ENCODE measurements at places on chromosomes 11 and 22.
A peak's percentile ranks its signal among the peaks of the same experiment; 100 is the strongest.

GRCh38 chr22:48257685-48258055 lies 1495.2 kb downstream of the TBC1D22A start:
- peak; percentile 8 for DNase-seq

DNA sequence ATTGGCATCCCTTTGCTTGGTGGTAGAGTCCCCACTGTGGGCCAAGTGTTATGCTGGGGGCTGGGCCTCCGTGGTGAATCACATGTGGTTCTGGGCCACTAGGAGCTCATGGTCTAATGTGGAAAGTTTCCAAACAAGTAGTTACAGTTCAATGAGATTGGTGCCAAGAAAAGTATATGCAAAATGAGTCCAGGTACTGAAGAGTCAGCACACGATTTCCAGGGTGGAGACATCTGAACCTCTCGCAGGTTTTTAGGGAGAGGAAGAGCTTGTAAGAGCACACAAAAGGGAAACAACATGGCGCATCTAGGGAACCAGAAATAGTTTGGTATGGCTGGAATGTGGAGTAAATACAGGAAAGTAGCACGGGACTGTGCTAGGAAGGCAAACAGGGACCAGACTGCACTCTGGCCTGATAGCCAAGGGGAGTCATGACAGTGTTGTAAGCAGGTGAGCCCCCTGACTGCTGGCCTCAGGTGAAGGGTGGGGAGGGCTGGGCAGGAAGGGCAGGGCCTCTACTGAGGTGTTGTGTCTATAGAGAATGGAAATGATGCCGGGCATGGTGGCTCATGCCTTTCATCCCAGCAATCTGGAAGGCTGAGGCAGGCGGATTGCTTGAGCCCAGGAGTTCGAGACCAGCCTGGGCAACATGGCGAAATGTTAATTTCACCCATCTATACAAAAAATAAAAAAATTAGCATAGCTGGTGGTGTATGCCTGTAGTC lies 12.6 kb downstream of the POLR2F start:
- DNase-seq: no peak

GRCh38 chr11:23455321-23455891 lies 595.1 kb upstream of the CCDC179 start:
- DNase-seq: no peak

- DNase-seq: peak; percentile 92
These were observed 122.4 kb downstream of the WT1 start for GRCh38 chr11:32312865-32313403.

DNA sequence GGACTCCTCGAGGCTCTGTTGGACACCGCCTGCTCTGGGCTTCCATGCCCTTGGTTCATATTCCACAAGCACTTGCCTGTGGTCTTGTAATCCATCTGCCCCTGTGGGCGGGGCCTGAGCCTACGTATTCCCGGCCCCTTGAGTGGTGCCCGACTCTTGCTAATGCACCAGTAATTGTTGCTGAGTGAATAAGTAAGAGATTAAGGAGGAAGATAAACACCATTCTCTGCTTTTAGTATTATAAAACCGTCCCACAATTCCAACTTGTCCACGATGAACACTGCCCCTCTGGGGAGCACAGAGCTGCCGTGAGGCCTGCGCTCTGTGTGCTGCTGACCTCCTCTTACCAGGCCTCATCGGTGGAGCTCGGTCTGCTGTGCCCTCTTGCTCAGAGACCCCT lies 50.3 kb downstream of the MICAL2 start:
- no peak for DNase-seq

GRCh38 chr11:69484427-69485259 lies 3.2 kb downstream of the LINC01488 start:
- DNase-seq: no peak

- DNase-seq: no peak
These were observed 84.9 kb downstream of the CSTPP1 start for GRCh38 chr11:47021527-47021818.

DNA sequence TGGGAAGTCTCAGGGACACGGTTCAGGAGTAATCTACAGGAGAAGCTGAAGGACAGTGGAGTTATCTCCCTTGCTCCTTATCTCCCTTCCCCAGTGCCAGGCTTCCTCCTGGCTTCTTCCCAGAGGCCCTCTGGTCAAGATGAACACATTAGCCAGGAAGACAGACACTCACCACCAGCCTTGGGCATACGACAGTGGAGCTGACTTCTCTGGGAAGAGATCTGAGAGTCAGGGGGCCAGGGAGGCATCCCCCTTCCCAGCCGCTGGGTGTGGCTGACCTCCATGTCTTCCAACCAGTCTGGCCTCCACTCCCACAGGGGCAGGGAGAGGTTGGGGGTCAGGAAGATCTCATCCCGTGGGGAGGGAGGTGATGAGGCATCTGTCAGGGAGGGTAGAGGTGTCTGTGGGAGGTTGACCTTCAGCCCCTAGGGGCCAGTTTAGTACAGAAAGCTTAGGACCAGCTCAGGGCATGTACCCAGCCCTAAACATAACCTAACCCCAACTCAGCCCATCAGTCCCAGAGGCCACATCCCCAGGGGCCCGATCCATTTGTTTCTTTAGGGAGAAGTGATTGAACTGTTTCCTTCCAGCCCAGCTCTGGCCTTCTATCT lies 12.7 kb downstream of the ROBO4 start:
- no peak for DNase-seq

DNA sequence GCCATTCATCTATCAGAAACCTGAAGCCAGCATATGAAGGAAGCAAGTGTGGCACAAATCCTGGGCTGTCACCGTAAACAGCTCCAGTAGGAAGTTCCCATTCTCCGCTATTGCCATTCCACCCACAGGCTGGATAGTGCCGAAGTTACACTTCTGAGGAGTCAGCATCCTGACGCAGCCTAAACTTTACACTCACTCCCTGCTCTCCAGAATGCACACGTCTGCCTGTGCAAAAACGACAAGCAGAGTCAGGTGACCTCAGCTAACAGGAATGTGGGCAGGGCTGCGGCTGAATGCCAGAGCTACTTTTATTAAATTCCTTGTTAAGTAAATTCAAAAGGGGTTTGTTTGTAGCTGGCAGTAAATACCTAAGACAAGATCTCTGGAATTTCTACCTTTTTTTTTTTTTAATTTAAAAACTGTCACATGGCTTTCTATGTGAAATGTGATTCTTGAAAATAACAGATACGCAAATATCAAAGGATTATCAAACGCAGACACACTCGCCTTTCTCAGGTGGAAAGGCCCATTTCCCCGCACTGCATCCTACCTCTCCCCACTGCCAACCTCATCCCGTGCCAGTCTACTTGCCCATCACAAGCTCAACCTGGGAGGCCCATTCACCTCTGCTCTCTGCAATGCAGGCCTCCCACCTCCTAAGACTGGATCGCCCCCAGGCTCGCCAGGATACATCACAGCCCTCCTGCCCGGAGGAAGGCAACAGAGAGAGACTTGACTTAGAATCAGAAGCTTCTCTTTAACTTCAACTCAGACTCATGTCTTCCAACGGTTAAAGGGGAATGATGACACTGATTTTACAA lies 33.5 kb downstream of the NFRKB start:
- DNase-seq: peak; percentile 95

- DNase-seq: no peak
These were observed 108.7 kb upstream of the THY1 start for GRCh38 chr11:119531623-119532022.

GRCh38 chr22:46731246-46732040 lies 6.6 kb downstream of the CERK start:
- DNase-seq: peak; percentile 33

DNA sequence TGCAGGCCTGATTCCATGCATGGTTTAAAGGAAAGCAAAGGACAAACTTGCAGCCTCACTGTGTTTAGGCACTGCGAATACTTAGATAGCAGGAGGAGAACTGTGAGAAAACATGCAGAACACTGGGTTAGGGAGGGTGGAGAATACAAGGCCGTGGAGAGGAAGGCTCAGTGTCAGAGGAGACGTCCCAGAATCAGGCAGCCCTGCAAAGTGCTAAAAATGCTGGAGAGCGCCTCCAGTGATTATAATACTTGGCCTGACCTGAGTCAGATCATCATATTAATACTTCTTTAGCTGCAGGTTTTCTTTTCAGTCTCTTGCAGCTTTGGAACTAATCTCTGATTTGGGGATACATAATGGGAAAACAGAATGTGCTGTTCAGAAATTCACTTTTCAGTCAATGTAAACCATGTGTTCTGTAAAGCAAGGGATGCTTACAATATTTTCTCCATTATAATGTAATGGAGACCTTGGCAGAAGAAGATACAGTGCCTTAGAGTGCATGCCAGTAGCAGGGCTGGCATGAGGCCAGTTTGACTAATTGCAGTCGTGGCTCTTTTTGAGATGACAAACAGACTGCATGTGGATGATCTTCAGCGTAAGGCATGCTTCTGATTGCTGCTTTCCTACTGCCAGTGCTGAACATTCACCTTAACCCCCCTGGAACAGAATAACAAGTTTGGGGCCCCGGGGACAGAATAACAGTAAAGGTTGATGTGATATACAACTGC lies 16.8 kb downstream of the EXT2 start:
- peak; percentile 88 for DNase-seq

DNA sequence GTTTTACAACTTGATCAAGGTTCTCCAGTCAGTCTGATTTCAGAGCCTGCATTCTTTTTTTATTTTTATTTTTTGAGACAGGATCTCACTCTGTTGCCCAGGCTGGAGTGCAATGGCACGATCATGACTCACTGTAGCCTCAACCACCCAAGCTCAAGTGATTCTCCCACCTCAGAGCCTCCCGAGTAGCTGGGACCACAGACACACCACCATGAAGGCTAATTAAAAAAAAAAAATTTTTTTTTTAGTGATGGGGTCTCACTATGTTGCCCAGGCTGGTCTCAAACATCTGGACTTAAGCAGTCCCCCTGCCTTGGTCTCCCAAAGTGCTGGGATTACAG lies 117.2 kb upstream of the NAV2 start:
- no peak for DNase-seq

DNA sequence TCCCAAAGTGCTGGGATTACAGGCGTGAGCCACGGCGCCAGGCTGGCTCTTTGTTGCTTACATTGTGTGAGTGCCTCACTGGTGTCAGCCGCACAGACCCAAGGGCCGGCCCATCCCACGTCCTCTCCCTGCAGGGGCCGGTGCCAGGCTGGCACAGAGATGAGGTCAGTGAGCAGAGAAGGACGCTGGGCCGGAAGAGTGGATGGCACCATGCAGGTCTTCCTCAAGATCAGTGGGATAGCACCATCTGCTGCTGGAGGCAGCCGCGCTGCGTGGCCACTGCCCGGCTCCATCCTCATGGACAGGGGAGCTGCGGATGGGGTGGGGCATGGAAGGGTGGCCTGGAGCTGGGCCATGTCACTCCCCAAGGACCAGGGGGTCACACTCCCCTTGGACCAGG lies 22.0 kb upstream of the FGF4 start:
- no peak for DNase-seq

GRCh38 chr11:101446726-101447125 lies 137.1 kb downstream of the TRPC6 start:
- DNase-seq: peak; percentile 56

- DNase-seq: no peak
These were observed 2.1 kb downstream of the PLAAT3 start for GRCh38 chr11:63612181-63612580.
